PC-9 (cell line): ENCODE measurements at places on chromosomes 13 and 19.

GRCh38 chr19:28948026-28948425 lies 264.9 kb downstream of the UQCRFS1 start:
- DNase-seq: no peak

DNA sequence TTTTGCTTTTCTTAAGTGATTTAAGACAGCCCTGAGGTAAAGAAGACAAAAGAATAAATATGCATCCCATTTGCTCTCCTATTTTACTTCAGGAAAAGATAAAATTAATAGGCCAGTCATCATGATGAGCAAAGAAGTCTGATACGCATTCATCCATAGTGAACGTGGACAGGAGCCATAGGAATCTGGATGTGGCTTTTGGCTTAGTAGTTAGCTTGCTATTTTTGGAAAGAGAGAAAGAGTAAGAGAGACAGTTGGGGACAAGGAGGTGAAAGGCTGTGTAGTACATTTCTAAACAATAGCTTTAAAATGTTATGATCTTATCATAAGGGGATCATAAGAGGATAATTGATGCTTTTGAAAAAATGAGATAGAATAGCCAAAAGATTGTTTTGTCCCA lies 545.2 kb downstream of the IRS2 start:
- no peak for DNase-seq

- DNase-seq: no peak
These were observed 139.4 kb upstream of the TSC22D1 start for GRCh38 chr13:44715287-44716230.

DNA sequence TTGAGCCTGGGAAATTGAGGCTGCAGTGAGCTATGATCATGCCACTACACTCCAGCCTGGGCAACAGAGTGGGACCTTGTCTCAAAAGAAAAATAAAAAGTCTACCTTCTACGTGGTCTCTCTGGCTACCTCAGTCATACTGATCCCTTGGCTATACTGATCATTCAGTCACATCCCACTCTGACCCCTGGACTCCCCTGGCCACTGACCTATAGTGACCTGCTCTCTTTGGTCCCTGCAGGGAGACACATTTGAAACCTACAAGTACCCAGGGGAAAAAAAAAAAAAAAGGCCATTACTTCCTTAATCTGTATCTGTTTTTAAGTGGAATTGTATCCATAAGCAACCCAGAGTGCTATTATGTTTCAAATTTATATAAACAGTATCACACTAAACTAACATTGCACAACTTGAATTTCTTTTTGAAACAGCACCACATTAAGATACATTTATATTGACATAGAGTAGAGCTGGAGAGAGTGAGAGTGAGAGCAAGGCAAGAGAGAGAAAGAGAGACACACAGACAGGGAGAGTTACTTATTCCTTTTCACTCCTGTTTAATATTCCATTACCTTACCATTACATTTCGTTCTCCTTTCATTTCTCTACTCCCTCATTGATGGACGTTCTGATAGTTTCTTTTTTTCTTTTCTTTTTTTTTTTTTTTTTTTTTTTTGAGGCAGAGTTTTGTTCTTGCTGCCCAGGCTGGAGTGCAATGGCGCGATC lies 23.7 kb upstream of the CERS4 start:
- no peak for DNase-seq

- peak; percentile 94 for DNase-seq
These were observed 8.8 kb downstream of the FXYD3 start for GRCh38 chr19:35124098-35125060.

GRCh38 chr19:40143612-40144011 lies 47.6 kb upstream of the MAP3K10 start:
- DNase-seq: no peak

DNA sequence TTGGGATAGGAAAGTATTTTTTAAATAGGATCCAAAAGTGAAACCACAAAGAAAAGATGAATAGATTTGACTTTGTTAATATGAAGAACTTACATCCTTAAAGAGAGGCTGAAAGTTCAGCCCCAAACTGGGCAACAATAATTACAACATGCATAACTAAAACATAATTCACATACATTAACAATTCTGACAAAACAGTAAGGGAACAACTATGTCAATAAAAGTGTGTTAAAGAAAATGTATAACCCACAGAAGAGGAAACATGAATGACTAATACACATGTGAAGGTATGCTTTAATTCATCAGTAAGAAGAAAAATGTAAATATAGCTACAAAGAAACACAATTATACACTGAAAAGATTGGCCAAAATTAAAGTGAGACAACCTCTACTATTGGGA lies 1597.6 kb upstream of the MIR17HG start:
- DNase-seq: no peak

- no peak for DNase-seq
These were observed 25.1 kb downstream of the AP1M1 start for GRCh38 chr19:16222806-16223205.

- no peak for DNase-seq
These were observed 4.0 kb downstream of the PNKP start for GRCh38 chr19:49863254-49863934.

DNA sequence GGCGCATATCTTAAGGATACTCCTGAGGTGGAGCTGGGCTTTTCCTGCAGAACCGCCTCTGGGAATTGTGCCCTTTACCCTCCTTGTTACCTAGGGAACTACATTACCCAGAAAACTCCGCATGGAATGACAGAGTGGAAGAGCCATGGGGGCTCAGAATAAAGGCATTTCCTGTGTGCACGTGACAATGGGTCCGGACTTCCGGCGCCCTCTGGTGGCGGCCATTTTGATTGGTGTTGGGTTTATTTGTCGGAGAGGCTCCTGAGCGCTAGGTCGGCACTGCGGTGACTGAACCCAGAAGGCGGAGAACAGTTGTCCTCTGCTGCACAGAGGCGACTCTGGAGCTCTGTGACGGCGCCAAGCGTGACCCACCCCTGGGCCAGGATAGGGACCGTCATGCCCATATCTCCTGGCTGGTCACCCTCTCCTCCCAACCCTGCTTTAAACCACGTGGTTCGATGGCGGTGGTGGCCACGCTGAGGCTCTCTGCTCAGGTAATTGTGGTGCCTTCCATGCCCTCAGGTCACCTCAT lies at the start of gene ZNF587B:
Gene ZNF587B, plus strand, starts transcription at position 229 of the 532 bp plus-strand sequence. Its CDS starts 230 bp downstream, at position 459.
- peak; percentile 47 for DNase-seq

GRCh38 chr19:48123907-48124651 lies 13.5 kb upstream of the PLA2G4C start:
- DNase-seq: no peak
